ENCODE measurements at places on chromosomes 3 and 15. TPM values are rescaled to one million over a fixed set of nuclear protein-coding genes. Genes with fewer than 3 reads are reported as not detected.

The XCR1 gene
- total RNA-seq: 0.09 TPM

GRCh38 chr3:52682016-52682415 is 3.7 kb downstream of the PBRM1 start:
- H3K27me3 ChIP-seq: no peaks in the 10 kb centered on the region
- H3K36me3 ChIP-seq: peaks cover 14% of the 10 kb centered on the region
- H3K4me1 ChIP-seq: peaks cover 18% of the 10 kb centered on the region
- no peak for DNase-seq

The GOLGA6D gene
- total RNA-seq: not detected

The APOD gene
- total RNA-seq: 133 TPM

Data from pancreas (tissue), 10 donors.